GM03348 (cell line): ENCODE measurements at places on chromosomes 11 and 22.

DNA sequence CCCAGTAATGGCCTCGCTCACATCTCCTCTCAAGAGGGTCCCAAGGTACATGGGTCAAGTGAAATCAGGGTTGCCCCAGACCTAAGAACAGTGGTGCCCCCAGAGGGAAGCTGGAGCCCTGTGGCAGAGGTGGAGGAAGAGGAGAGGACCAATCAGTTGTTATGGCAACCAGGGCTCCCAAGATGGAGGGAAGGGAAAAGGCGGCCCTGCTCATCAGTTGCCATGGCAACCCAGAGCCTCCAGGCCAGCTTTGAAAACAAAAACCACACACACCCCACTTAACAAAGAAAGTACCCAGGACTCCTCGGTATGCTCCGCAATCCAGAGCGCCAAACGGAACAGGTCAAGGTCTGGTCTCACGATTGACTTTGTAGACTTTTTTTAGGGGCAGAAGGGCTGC is 53.5 kb upstream of the SLC35C1 start:
- no peak for DNase-seq

GRCh38 chr11:130426837-130427341 is 1.5 kb downstream of the ADAMTS8 start:
- no peak for DNase-seq

GRCh38 chr22:37258753-37259401 is 14.8 kb upstream of the RAC2 start:
- no peak for DNase-seq

GRCh38 chr22:29144786-29145160 is 60.9 kb upstream of the EMID1 start:
- DNase-seq, result no peak

- no peak for DNase-seq
These were observed 46.1 kb downstream of the BDNF start for GRCh38 chr11:27653990-27654758.

GRCh38 chr11:44992181-44992582 is 41.5 kb upstream of the TP53I11 start:
- DNase-seq, result no peak

DNA sequence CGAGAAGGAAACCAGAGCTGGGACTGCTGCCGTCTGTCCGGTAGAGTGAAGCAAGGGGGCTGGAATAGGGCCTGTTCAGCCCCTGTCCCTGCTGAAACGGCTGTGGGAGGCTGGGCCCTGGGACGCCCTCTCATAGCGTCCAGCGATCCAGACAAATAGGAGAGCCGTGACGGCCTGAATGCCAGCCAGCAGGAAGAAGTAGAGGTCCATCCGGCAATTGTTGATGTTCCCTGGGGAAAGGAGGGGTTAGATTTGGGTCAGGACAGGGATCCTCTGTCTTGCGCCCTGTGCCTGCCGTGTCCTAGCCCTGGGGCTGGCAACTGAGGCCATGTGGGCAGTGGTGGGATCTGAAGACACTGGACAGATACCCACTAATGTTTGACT is 12.9 kb downstream of the TMEM132A start:
- DNase-seq, result no peak

DNA sequence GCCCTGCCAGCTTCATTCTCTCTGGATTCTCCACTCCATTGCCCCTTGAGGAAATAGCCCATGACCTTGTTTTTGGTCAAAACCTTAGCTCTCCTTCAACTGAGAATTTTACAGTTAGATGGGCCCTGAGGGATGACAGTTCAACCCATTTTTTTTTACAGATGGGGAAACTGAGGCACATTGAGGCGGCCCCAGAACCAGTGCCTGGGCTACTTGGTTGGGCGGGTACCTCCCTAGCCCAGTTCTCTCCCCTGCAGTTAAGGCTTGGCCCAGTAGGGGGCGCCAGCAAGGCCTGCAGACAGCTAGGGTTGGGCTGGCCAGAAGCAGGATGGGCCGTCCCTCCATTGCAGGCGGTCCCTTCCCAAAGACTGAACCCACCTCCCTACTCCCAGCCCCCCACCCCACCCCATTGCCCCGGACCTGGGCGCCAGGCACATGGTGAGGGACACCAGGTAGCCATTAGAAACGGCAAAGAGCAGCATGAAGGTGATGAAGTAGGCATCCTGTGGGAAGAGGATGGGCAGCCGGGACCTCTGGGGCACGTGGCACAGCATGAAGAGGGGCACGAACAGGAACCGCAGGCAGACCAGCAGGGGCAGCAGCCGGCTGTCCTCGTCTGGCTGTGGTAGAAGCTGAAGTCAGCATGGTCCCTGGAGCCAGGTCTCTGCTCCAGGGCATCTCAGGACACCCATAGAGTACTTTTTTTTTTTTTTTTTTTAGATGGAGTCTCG is 7.6 kb downstream of the SLC29A2 start:
- DNase-seq, result peak; percentile 49

DNA sequence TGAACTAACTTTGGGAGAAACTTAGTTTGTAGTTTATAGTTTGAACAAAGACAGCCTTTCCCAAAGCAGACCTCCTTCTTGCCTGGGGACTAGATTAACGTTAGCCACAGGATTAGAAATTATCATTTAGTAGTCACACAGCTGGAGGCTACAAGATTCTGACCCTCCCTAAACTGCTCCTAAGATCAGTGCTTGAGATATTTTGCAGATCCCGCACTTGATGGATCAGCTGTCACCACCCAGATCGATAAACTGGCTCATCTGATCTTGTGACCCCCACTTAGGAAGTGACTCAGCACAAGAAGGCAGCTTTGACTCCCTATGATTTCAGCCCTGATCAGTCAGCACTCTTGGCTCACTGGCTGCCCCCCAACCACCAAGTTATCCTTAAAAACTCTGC is 1.6 kb downstream of the SLC22A24 start:
- no peak for DNase-seq

DNA sequence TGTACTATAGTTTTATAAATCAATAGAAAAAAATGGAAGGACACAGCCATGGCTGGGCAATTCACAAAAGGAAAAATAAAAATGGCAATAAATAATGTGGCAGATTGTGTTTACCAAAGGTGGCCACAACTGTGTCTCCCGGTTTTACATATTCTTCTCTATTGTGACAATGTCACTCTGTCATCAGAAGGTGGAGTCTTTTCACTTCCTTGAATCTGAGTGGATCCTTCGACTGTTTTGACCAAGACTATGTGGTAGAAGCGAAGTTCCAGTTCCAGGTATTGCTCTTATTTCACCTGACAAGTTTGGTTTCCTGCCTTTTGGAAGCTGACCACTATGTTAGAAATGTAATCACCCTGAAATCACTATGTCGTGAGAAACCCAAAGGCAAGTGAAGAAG is 31.0 kb upstream of the HSD17B12 start:
- no peak for DNase-seq

DNA sequence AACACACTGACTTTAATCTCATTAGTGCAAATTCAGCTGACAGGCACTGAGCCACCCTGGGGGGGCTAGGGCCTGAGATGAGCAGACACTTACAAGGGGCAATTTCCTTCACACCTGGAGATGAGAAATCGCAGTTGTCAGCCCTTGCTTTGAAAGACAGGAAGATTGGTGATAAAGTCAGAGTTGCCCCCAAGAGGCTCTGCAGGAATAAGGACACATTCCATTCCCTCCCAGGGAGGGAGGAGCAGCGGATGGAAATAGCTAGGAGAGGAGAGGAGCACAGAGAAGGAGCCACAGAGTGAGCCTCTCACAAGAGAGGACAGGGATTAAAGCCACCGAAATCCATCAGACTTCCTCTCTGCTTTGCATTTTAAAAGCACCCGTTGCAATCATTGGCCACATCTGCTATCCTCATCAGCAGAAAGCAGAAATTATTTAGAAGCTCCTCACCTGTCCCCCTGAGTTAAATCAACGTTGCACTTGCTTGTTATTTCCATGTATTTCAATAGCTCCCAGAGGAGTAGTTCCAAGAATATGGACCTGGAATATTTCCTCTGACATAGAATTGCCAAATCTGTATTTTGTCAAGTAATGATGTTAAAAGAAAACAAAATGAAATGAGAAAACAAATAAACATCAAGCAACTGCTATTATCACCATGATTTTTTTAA is 213.7 kb downstream of the BARX2 start:
- DNase-seq, result no peak

DNA sequence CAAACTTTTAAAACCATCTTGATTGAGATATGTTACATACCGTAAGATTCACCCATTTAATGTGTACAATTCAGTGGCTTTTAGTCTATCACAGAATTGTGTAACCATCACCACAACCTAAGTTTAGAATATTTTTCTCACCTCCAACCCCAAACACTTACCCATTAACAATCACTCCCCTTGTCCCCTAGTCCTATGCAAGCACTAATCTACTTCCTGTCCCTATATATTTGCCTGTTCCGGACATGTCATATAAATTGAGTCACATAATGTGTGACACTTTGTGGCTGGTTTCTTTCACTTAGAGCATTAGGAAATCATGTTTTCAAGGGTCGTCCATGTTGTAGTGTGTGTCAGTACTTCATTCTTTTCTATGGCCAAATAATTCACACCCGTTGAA is 38.8 kb downstream of the RASSF10 start:
- DNase-seq, result no peak

DNA sequence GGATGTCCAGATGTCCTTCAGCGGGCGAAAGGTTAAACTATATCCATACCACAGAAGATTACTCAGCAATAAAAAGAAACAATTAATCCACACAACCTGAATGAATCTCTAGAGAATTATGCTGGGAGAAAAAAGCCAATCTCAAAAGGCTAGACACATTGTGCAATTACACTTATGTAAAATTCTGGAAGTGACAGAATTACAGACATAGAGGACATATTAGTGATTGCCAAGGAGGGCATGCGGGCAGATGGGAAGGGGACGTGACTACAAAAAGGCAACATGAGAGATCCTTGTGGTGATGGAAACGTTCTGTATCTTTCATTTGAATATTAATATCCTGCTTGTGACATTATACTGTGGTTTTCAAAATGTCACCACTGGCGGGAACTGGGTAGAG is 103.5 kb upstream of the BMAL1 start:
- DNase-seq, result no peak

GRCh38 chr11:62141111-62142042 is 17.6 kb downstream of the INCENP start:
- no peak for DNase-seq

- no peak for DNase-seq
These were observed 6.6 kb upstream of the ZFTA start for GRCh38 chr11:63775191-63775590.

DNA sequence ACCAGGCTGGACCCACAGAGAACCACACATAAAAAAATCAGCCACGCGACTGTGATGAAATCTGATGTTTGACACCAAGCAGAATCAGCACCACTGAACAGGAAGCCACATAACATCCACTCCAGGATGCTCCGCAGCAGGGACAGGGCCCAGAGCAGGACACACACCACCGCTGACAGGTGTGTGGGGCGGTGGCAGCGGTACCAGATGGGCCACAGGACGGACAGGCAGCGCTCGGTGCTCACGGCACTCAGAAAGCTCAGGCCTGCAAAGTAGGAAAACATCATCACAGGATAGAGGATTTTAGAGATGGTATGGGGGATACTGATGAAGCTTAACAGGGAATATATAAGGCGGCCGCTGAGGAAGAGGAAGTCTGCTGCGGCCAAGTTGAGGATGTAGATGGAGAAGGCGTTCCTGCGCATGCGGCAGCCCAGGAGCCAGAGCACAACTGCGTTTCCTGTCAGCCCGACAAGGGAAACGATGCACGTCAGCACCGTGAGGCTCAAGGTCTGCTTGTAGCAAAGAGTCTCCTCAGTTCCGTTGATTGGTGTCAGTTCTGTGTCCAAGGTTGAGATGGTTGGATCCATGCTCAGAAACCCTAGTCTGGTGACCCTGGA is 4.9 kb downstream of the MRGPRX1 start:
- no peak for DNase-seq

DNA sequence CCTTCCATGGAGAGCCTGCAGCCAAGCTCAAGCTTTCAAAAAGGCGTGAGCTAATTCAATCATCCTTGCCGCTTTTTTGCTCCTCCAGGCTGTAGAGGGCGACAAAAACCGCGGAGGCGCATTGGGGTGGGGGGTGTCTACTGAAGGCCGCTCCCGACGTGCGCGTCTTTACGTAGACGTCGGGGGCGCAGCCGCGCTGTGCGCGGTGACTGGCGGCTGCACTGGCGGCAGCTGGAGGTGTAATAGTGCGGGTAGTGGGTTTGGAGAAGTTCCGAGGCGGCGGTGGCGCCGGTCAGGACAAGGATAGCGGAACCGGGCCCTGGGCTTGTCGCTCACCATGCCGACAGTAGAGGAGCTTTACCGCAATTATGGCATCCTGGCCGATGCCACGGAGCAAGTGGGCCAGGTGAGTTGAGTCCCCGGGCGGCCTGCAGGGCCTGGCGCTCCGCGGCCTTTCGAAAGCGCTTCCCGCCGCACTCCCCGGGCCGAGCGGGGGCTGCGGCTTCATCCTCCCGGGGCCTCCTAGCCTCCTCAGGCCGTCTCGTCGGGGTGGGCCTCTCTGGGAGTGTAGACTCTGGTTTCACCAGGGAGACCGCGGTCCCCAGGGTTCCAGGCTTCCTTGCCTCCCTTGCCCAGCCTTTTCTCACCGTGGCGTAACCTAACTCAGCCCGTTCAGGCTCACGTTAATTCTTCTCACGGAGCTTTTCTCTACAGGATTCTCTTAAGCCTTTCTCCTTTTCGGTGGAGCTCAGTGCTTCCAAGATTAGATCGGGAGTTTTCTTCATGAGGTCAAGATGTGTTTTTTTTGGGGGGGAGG is at the start of gene API5:
TSS of gene API5 (plus strand) at position 206 of the 817 bp plus-strand sequence. CDS start at position 338, 132 bp downstream.
- peak; percentile 91 for DNase-seq

DNA sequence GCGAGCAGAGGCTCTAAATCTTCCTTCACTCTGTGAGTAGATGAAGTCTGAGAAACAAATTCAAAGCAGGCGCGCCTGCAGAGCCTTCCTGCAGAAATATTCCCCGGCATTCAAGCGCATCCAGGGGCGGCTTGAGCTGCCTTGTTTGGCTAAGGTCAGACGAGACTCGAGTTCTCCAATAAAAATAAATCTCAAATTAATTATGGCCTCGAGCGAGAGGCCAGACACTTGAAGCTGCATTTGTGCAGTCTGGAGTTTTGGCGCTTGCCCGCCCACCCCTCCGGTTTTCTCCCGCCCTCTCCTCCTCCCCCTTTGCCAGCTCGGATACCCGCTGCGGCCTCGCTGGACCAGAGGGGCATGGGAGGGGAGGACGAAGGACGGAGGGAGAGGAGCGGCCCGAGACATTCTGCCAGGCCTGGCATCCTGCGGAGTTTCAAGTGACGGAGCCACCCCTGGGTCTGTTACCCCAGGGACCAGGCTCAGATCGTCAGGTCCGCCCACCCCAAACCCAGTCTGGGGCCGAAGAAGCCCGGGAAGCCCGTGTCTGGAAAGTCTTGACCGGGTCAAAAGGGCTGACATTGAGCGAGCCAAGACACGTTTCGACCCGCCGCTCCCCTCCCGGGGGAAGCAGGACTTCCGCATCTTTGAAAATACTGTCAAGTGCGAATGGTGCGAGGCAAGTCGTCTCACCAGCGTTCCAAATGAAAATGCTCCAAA is 3.8 kb upstream of the FLI1 start:
- no peak for DNase-seq

- peak; percentile 77 for DNase-seq
These were observed 15.6 kb upstream of the UCP3 start for GRCh38 chr11:74024261-74025029.
